Tongue (tissue), 3 donors: ENCODE measurements at places on chromosomes 16 and 17. TPM values are rescaled to one million over a fixed set of nuclear protein-coding genes. Genes with fewer than 3 reads are reported as not detected.
A peak's percentile ranks its signal among the peaks of the same experiment; 100 is the strongest.

The GOSR2 gene
- total RNA-seq = 39.6 TPM

- DNase-seq = no peak
Observed at GRCh38 chr16:12965274-12965804, 63.9 kb downstream of the SHISA9 start.

- DNase-seq = no peak
Observed at GRCh38 chr17:77771587-77771986, 186.9 kb upstream of the TNRC6C start.

GRCh38 chr16:46916980-46917379, 32.8 kb downstream of the GPT2 start:
- no peak for DNase-seq

DNA sequence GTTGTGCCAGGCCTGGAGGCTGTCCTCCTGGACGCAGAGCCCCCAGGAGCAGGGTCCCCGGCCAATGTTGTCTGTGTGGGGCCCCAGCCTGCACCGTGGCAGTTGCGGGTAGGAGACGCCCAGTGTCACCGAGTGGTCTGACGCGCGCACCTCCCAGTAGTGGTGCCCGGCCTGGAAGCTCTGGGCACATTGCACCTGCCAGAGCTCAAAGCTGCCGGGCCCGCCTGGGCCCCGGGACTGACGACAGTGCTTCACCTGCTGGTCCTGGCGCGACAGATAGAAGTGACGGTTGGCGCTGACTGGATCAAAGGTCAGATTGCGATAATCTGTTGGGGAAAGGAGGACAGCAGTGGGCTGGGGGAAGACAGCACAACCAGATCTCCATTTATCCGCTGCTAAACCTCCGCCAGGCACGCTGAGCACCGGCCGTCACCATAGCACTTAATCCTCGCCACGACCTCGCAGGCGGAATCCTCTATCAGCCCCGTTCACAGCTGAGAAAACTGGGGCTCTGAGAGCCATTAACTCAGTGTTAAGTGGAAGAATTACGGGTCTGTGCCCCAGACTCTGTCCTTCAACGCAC, 5.6 kb downstream of the TRIM65 start:
- no peak for DNase-seq

GRCh38 chr17:40980596-40980995, 3.5 kb downstream of the KRT40 start:
- peak; percentile 92 for DNase-seq
